ENCODE measurements at places on chromosomes 11 and 22.

DNA sequence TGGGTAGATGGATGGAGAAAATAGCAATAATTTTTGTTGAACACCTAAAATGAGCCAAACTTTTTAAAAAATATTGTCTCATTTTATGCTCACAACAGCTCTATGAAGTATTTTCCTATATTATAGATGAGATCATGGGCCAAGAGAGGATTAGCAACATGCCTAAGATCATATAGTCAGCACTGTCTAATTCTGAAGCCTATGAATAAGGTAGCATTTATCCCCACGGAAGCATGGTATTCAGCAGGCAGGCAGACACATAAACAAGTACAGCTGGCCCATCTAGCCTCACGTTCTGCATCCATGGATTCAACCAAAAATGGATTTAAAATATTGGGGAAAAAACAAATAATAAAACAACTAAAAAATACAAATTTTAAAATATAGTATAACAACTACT lies 21.9 kb upstream of the RAB30 start:
- DNase-seq = no peak

- no peak for DNase-seq
These were observed 74.2 kb downstream of the STIM1 start for GRCh38 chr11:3929649-3930048.

DNA sequence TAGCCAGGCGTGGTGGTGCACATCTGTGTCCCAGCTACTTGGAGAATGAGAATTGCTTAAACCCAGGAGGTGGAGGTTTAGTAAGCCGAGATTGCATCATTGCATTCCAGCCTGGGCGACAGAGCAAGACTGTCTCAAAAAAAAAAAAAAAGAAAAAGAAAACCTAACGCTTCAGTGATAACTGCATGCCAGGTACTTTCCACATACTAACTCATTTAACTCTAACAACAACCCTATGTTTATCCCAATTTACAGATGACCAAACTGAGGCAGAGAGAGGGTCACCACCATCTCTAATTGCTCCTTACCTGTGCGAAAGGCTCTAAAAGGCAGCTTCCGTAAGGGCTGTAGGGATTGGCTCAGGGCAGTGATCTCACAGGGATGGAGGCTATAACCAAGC lies 11.6 kb downstream of the PISD start:
- no peak for DNase-seq

GRCh38 chr11:2527621-2528291 lies 82.9 kb downstream of the KCNQ1 start:
- DNase-seq = no peak

DNA sequence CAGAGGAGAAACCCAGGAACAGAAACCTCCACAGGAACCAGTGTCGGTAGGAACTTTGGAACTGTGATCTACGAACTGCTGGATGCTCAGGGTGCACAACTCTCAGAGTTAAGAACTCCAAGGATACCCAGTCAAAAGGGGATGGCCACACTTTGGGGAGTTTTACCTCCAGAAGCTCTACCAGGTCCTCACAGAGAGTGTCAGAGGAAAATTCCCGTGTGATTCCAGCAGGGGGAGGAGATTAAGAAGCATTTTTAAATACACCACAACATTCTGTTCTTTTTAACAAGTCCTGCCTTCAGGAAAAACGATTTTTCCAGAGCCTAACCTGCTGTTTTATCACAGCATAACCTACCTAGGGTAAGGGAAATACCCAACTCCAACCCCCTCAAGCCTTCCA lies 104.0 kb downstream of the SOX6 start:
- no peak for DNase-seq

GRCh38 chr11:129446572-129446971 lies 70.9 kb downstream of the BARX2 start:
- DNase-seq = no peak

DNA sequence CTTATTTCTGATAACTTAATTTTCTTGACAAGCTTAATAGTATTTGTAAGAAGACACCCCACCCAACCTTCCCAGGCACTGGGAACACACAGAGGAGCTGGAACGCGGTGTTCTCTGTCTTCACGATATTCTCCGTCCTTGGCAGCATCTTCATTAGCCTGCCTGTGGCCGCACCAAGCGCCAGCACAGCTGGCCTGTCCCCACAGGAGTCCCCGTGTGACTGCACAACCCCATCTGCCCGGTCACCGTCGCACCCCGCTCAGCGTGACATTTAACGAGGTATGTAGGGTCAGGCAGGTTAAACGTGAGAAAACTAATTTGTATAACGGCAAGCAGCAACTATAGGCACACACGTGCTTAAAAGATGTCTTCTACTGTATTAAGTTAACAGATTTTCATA lies 293.3 kb downstream of the BRD1 start:
- DNase-seq = no peak

GRCh38 chr11:116207421-116208141 lies 565.2 kb downstream of the BUD13 start:
- no peak for DNase-seq

DNA sequence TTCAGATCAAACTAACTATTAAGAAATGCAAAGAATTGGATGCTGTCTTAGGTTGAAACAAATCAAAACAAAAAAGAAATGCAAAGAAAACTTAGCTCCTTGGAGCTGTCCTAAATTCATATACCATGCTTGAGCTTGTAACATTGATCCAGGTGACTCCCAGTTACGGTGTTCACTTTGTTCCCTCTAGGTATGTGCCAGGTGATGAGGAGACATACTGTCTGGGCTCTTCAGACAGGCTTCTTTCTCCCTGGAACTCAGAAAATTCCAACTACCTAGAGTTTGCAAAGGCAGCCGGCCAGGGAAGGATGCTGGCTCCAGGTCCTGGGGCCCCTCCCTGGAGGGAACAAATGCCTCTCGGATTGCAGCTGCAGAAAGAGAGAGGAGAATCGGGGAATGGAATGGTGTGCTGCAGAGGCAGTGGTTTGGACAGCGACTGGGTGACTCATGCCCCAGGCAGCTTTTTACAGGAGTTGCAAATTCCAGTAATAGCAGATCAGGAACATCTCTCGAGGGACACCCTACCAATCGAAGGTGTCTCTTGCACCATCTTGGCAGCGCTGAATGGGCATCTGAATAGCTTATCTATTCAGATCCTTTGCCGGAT lies 12.3 kb upstream of the ASPHD2 start:
- no peak for DNase-seq

- no peak for DNase-seq
These were observed 1089.1 kb downstream of the TBC1D22A start for GRCh38 chr22:47851586-47851985.
